ENCODE measurements at places on chromosomes 2 and 18. TPM values are rescaled to one million over a fixed set of nuclear protein-coding genes. Genes with fewer than 3 reads are reported as not detected.

GRCh38 chr2:167732326-167732725, 515.1 kb downstream of the STK39 start:
- DNase-seq, result no peak

DNA sequence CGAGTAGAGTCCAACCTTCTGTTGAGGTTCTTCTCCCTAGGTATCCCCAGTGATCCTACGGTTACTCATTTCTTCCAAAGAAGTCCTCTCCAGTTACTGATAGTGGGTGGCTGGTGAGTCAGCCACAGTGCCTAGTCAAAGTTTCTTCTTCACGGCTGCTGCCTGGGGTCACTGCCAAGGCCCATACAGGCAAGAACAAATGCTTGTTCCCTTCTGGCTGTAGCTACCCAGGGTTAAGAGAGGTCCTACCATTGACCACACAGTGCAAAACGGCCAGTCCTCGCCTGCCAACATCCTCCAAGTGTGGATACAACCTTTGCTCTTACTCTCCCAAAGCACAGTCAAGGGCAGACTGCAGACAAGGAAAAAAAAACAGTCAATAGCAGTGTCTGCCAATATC, 2.9 kb upstream of the PTPN4 start:
- no peak for DNase-seq

DNA sequence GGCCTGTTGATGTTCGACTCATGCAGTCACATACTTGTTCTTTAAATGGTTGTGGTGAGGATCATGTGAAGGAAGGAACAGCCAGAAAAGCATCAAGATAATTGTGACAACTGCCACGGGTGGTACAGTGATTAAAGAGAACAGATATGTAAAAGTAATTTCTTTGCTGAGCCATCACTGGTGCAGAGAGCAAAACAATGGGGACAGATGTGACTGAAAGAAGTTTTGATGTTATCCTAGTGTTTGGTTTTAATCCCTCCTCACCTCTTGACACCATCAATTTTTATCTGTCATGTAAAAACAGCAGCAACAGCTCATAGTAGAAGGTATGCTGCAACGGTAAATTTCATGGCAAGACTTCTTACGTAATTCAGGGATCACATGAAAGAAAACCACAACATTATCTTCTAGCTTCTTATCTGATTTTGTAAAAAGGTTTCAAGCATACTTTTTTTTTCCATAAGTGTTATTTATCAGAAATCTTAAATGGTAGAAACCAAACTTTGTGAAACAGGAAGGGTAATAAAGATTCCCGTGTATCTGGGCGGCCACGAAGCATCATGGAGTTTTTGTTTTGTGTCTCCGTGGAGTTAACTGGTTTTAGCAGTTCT, 65.2 kb downstream of the PLCL1 start:
- no peak for DNase-seq

Gene PAIP2B
- polyA plus RNA-seq, result 5.1 TPM

- no peak for DNase-seq
Measured at GRCh38 chr2:14256890-14257289, 375.6 kb upstream of the LRATD1 start.

DNA sequence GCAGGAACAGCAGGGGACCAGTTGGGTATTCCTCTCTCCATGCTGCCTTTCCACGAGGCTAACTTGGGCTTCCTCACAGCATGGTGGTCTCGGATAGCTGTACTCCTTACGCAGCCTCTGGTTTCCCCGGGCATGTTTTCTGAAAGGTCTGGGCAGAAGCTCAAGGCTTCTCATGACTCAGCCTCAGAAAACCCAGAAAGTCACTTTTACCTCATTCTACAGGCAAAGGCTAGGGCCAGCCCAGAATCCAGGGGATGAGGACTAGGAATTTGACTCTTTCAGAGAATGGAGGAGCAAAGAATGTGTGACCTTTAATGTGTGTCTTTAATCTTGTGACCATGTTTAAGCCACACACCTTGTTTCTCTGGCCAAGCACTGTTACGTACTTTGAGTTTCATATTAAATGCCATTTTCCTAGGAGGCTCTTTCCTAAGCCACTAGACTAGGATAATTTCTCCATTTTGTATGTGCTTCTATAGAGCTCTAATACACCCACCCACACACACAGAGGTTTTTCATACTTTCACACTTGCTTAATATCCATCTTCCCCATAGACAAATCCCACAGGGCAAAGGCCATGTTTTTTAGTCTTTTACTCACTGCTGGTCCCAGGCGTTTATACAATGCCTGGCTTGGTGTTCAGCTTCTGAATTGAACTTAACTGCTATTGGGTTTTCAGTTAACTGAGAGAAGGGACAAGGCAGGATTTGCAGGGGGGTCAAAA, 77.3 kb downstream of the LONRF2 start:
- no peak for DNase-seq

- DNase-seq, result no peak
Measured at GRCh38 chr2:65076345-65076710, 20.1 kb downstream of the CEP68 start.

Gene PTPRN
- 0.13 TPM for polyA plus RNA-seq

Gene RNF149
- 36.2 TPM for polyA plus RNA-seq

DNA sequence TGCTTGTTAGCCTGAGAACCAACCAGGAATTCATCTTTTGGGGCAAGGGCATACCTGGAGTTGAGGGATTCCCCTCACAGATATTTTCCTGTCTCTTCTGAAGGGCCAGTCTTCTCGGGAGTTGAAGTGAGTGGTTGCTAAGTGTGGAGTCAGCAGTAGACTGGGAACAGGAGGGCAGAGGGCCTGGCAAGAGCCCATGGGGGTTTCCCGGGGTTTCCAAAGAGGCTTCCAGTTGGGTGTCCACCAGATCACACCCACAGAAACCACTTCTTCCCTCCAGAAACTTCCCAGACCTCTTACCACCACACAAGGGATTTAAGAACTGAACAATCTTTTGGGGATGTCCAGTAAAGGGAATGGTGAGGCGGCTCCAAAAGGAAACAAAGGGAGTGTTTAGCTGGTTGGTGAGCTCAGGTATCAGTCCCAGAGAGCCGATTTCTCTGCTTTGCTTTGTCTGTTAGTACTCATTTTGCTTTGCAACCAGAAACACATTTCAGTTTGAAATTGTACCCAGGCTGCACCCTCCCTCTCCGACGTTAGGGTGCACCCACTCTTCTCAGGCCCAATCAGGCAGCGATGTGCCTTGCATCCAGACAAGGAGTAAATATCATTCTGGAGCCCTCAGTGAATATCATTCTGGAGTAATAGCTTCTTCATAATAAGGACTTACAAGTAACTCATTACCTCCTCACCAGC, 47.5 kb upstream of the SPATS2L start:
- no peak for DNase-seq

DNA sequence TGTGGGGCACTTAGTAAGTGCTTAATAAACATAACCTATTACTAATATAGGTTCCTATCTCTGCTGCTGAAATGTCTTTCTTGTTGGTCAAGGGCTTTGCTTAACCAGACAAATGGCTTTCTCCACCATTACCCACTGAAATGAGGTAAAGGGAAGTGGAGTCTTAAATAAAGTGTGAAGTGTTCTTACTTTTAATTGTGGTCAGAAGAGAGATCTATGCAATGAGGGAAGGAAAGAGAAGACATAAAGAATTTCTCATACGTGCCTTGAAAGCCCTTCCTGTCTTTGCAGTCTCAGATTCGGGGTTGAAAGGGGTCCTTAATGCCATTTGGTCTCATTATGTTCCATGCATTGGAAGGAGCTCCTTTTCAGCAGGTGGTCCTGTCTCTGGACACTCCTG, 6.9 kb upstream of the CXCR4 start:
- no peak for DNase-seq

GRCh38 chr18:48929212-48929612, 21.6 kb downstream of the SMAD7 start:
- DNase-seq, result no peak

Gene STK11IP
- 17.8 TPM for polyA plus RNA-seq

GRCh38 chr2:46337208-46337994, 40.2 kb downstream of the EPAS1 start:
- DNase-seq, result no peak

DNA sequence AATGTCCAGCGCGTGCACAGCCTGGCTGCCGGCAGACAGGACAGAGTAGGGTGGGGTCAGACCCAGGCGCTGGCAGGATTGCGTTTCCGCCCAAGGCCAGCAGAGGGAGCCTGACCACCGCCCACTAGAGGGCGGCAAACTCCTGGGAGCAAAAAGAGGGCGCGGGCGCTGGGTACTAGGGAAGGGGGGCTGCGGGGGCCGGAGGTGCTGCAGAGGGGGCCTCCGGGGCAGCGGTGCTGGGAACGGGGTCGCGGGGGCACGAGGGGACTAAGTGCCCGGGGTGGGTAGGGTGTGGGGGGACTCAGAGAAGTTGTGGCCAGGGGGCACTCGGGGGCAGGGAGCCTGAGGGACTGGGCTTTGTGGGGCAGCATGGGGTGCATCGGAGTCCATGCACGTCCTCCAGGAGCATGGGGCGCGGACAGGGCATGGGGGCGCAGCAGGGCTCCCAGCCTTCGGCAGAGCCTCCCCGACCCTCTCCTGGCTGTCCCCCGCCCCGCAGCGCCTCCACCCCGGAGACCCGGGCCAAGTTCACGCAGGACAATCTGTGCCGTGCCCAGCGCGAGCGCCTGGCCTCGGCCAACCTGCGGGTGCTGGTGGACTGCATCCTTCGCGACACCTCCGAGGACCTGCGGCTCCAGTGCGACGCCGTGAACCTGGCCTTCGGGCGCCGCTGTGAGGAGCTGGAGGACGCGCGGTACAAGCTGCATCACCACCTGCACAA, 3.2 kb downstream of the TEKT4 start:
- no peak for DNase-seq

DNA sequence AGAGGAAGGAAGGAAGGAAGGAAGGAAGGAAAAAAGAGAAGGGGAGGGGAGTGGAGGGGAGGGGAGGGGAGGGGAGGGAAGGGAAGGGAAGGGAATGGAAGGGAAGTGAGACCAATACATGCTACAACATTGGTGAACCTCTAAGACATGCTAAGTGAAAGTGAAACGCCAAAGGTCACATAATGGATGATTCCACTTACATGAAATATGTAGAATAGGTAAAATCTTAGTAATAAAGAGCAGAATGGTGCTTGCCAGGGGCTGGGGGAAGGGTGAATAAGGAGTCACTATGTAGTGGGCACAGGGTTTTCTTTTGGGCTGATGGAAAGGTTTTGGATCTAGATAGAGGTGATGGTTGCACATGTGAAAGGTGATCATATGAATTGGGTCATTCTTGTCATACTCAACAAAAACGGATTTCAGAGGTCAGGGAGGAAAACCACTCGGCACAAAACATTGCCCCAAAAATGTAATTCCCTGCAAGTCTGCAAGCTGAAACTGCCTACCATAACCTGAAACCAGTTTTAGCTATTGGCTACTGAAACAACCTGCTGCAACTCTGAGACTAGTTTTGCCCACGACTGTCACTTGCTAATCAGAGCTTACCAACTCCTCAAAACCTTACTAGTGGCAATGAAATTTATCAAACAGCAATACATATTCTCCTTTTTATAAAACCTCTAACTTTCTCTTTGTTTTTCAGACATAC, 59.2 kb downstream of the CCDC141 start:
- no peak for DNase-seq

GRCh38 chr18:58495634-58496033, 133.3 kb downstream of the ALPK2 start:
- DNase-seq, result no peak

DNA sequence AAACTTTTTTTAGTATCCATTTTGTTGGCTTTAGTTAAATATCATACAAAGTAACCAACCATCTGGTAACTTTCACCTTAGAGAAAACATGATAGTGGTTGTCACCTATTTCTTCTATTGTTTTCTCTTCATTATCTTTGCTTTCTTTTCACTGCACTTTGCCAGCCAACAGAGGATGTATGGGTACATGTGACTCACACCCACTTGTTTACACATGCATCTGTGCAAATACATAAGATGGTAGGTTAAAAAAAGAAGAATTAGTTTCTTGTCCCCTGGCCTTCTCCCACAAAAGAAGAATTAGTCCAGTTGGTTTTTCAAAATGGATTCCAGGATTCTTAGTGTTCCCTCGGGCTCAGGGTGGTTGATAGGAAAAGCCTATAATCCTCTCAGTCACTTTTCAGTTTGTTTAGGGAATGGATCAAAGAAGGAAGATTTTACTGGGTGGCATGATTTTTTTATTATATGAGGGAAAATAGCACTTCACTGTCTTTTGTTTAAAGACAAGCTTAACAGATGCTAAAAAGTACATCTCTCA, 46.6 kb downstream of the CDK15 start:
- no peak for DNase-seq

DNA sequence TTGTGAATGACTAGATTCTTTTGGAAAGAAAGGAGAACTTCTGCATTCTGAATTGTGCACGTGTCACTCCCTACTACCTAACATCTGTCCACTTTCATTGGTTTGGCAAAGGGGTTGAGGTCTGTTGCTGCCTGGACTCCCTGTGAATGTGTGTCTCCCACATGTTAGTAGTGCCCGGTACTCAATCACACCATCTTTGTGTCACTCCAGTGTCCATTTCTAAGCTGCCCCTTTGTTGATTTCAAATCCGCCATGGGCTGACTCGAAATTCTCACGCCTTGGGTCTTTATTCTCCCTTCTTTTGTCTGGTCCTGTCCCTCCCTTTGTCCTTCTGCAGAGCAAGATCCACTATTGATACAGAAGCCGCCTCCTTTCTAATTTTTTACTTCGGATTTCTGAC, 7.5 kb downstream of the DPYSL5 start:
- no peak for DNase-seq

GRCh38 chr2:122795763-122796162, 1040.3 kb downstream of the TSN start:
- no peak for DNase-seq

- DNase-seq, result peak; percentile 86
Measured at GRCh38 chr18:11851146-11851805, at the start of gene CHMP1B. TSS of gene CHMP1B (plus strand) at chr18:11851413. CDS start at chr18:11851512, 99 bp downstream.

GRCh38 chr18:25141399-25141798, 210.6 kb downstream of the ZNF521 start:
- no peak for DNase-seq

Gene GNLY
- polyA plus RNA-seq, result 0.99 TPM

DNA sequence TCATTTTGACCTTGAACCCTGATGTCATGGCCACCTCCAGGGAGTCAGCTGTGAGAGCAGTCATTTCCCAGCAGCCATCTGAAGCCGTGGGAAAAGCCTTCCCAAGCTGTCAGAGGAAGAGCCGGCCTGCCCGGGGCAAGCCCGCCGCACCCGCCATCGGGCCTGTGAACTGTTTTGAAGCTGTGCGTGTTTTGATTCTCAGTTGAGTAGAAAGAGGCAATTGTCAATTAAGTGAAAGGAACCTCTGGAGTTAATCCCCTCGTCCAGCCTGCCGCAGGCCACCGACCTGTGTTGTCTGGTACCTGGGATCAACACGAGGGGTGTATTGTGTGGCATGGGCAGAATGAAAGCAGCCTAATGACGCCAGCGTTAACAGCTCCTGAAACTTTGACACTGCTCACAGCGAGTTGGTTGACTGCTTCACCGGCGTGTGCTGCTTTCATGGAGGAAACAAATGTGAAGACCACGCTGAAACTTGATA, 318.4 kb downstream of the AGAP1 start:
- no peak for DNase-seq

Gene HOXD4
- polyA plus RNA-seq, result 8.9 TPM

DNA sequence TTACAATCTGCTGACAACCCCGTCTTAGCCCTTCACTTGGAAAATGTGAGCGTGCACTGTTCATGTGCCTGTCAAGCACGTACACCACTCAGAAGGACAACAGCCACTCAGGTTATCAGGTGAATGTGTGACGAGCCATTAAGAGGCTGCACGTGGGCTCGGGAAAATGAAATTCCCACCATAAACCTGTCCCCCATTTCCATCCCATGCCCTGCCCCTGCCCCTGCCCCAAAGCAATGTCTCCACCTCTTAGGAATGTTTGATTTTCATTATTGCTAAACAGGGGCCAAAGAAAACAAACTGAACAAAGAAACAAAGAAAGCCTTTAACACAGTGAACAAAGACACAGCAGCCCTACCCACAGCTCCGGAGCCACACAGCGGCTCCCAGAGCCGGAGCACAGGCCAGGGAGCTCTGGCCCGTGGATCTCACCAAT, 90.5 kb downstream of the TMEM18 start:
- DNase-seq, result no peak
